CD4-positive, CD25-positive, alpha-beta regulatory T cell (primary cell): ENCODE measurements at places on chromosomes 3 and 15. TPM values are rescaled to one million over a fixed set of nuclear protein-coding genes. Genes with fewer than 3 reads are reported as not detected.

- no peak overlapping the region for H3K27ac ChIP-seq
- no peaks in the 10 kb centered on the region for H3K4me1 ChIP-seq
- H3K36me3 ChIP-seq = peaks cover 6% of the 10 kb centered on the region
- no peaks in the 10 kb centered on the region for H3K27me3 ChIP-seq
- no peak overlapping the region for H3K4me3 ChIP-seq
These were observed 116.7 kb upstream of the PRTG start for GRCh38 chr15:55859681-55860080.

DNA sequence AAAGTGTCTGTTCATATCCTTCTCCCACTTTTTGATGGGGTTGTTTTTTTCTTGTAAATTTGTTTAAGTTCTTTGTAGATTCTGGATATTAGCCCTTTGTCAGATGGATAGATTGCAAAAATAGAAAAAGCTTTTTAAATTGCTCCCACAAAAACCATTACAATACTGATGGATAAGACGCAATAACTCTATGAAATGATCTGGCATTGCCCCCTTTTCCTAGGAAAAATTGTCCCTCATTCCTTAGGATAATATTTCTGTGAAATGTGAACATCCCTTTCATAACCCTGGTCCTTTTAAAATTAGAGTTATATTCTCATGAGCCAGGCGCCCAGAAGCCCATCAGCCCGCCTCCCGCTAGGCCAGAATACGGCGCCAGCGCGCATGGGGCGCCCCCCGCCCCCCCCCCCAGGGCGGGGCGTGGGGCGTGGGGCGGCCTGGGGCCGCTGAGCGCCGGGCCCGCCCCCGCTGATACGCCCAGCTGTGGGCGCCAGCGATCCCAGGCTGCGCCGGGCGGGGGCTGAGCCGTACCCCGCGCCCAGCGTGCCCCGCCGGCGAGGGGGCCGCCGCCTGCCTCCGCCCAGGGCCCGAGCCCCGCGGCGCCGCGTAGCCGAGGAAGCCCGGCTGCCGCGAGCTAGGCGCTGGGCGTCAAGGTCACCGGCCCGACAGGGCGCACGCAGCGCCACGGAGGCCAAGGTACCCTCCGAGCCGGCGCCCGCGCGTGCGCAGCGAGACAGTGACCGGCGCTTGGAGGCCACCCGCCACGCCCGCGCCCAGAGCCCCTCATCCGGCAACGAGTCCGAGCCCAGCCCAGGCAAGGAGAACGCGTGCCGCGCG, 11.1 kb upstream of the ROPN1B start:
- H3K27me3 ChIP-seq = peaks cover 7% of the 10 kb centered on the region
- no peaks in the 10 kb centered on the region for H3K4me1 ChIP-seq
- no peaks in the 10 kb centered on the region for H3K36me3 ChIP-seq
- H3K4me3 ChIP-seq = no peak overlapping the region
- no peak overlapping the region for H3K27ac ChIP-seq

DNA sequence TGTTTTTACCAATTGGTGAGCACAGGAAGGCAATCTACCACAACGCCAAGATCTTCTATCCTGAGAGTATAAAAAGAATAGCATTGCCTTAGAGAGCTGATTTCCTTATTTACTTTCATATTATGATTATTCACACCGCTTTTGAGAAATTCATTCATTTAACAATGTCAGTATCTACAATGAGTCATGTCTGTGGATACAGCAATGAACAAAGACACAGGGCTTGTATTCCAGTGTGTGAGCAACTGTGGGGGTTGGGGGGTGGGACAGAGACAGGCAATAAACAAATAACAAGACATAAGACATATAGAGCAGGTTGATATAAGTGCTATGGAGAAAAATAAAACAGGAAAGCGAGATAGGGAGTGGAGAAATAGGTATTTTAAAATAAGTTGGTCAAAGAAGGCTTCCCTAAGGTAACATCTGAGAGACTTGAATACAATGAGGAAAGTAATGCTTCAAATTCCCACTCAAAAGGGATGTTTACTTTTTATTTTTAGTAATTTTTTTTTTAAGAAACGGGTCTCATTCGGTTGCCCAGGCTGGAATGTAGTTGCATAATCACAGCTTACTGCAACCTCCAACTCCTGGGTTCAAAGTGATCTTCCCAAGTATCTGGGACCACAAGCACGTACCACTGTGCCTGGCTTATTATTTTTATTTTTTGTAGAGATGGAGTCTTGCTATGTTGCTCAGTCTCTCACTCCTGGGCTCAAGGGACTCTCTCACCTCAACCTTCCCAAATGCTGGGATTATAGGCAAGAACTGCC, 45.7 kb downstream of the PGBD4 start:
- H3K4me1 ChIP-seq = no peaks in the 10 kb centered on the region
- H3K27me3 ChIP-seq = no peaks in the 10 kb centered on the region
- DNase-seq = no peak
- no peak overlapping the region for H3K4me3 ChIP-seq
- H3K36me3 ChIP-seq = peaks cover 25% of the 10 kb centered on the region
- no peak overlapping the region for H3K27ac ChIP-seq

GRCh38 chr15:51089699-51090453, 4.8 kb downstream of the TNFAIP8L3 start:
- no peaks in the 10 kb centered on the region for H3K4me1 ChIP-seq
- no peak overlapping the region for H3K4me3 ChIP-seq
- no peak for DNase-seq
- H3K27me3 ChIP-seq = peaks cover 22% of the 10 kb centered on the region
- H3K27ac ChIP-seq = no peak overlapping the region
- no peaks in the 10 kb centered on the region for H3K36me3 ChIP-seq

Gene CMC1
- 50.7 TPM for polyA plus RNA-seq
